Ammon's horn (tissue), 1 donor: ENCODE measurements at places on chromosomes 3 and 15.
A peak's percentile ranks its signal among the peaks of the same experiment; 100 is the strongest.

DNA sequence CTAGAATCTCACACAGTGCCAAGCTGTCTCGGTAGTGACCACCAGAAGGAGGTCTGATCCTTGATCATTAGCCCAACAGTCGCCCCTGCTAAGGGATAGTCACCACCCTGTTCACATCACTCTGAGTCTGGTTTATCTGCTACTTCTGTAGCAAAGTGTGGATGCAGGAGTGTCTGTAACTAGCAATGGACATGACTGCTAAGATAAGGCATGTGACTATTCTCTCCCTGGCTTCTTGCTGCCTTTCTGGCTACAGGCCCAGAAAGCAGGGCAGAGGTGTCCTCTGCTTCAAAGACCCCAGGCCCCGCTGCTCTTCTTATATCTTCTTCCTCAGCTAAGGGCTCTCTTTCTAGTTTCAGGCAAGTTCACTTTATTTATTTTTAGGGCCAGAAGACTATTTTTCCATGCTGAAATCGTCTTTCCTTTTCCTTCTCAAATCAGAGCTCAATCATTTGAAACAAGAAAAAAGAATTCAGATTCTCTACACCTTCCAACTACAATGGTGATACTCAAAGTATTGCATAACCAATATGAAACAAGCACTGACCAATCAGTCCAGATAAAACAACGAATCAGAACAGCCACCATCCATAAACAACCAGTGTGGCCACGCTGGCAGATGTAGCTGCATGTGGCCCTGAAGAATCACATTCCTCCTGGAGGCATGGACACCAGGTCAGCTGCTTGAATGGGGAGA, 8.0 kb upstream of the KNG1 start:
- no peak for DNase-seq

DNA sequence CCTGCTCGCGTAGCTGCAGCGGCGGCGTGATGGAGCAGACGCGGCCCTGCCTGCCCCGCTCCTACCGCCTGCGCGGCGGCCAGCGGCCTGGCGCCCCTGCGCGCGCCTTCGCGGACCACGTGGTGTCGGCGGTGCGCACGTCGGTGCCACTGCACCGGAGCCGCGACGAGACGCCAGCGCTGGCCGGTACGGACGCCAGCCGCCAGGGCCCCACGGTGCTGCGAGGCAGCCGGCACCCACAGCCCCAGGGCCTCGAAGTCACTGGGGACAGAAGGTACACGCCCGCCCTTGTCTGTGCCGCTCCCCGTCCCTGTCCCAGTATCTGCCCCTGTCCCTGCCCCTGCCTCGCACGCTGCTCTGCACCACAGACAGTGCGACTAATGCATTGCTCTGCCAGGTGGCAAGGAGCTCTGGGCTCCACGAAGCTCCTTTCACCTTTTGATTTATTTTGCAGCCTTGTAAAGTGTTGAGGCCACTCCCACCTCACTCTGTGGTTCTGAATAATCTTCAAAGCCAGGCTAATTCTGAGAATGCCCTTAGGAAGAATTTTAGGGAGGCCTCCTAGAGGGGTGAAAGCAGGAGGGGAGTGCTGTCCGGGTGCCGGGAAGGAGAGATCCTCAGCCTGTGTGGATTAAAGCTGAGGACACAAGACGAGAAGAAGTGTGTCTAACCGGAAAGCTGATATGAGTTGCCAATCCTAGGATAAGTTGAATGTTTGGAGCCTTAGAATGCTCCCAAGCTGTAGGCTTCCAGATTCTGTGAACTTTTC, 100.0 kb downstream of the THSD4 start:
- no peak for DNase-seq

- DNase-seq, result no peak
These were observed 4.5 kb downstream of the ADGRG7 start for GRCh38 chr3:100613721-100614390.

- DNase-seq, result peak; percentile 75
These were observed 16.2 kb downstream of the NISCH start for GRCh38 chr3:52471371-52472238.

DNA sequence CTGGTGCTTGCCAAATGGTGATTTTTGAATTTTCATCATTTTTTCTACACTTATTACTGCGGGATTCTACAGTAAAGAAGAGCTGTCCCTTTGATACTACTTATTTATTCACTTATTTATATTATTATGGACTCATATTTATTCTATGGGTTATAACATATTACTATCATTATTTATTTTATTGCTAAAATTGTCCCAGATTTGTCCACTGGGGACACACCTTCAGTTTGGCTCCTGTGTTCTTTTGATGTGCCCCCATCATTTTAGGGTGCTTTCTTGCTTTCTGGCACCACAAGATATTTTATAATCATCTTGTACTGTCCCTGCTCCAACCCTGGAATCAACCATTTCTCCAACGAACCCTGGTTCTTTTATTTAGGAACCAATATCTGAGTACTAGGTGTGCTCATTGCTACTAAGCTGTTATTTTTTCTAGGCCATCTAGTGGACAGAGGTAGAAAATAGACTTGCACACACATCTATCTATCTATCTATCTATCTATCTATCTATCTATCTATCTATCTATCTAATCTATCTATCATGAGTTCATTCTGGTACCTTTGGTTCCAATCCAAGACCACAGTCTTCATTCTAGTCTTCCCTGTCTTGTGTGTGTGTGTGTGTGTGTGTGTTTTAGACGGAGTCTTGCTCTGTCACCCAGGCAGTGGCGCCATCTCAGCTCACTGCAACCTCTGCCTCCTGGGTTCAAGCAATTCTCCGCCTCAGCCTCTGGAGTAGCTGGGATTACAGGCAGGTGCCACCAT, 16.0 kb downstream of the SLC22A14 start:
- peak; percentile 11 for DNase-seq

- no peak for DNase-seq
These were observed 16.5 kb downstream of the SLC12A1 start for GRCh38 chr15:48222627-48223026.

DNA sequence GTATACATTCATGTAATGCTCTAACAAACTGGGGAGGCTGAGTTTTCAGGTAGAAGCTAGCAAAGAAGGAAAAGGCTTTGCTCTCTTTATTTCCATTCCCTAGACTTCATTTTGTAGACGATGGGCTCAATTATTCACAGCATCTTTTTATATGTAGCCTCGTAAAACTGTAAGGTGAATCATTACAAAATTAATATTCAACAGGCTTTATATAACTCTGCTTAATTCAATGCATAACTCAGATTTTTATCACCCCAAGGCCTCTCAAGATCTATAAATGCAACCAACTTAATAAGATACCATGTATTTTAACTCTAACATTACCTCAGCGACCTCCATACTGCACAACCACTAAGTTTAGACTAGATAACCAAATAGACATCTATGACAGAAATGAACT, 63.0 kb upstream of the FRMD4B start:
- DNase-seq, result no peak

- peak; percentile 71 for DNase-seq
These were observed 4.3 kb upstream of the MYL3 start for GRCh38 chr3:46867550-46867898.

DNA sequence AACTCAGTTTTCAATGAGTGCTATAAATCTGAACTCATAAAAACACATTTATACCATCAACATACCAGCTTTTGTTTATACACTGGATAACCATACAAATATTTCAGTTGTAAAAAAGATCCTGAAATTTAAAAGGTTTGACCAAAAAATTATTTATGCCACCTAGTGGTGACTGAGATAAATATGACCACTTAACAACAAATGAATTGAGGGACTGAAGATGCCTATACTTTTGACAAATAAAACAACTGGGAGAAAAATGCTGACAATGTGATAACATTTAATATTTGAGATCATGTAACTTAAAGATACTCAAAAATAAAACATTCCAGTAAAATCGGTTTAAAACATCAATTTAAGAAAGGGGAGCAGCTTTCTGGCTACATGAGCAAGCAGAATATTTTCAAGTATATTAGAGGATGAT, 30.4 kb downstream of the ATG3 start:
- DNase-seq, result peak; percentile 7

- DNase-seq, result peak; percentile 67
These were observed 270.3 kb downstream of the RYR3 start for GRCh38 chr15:33581032-33581431.
